NCI-H446 treated with DMSO at 0.1 percent for 48 hours (cell line): ENCODE measurements at places on chromosomes 6 and 20.
A peak's percentile ranks its signal among the peaks of the same experiment; 100 is the strongest.

DNA sequence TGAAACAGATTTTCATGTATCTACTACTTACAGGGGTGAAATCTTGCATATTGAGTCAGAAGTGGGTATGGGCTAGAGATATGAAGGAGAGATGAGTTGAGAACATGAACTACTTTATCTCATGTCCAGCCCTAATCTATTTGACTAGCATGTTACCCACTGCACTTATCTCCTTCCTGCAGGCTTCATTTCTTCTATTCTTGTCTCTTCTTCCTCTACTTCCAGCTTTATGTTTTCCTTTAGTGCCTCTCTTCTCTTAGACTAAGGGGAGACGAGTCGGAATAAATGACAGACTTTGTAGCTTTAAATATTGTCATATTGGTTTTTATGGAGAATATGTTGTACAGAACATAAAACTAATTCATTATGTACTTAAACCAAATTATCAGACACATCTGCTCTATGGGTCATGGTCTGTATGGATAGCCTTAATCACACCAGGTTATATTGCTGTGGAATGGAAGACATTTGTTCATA, 5.3 kb downstream of the RAB32 start:
- DNase-seq: no peak

GRCh38 chr6:125379174-125379573, 77.4 kb upstream of the HDDC2 start:
- no peak for DNase-seq

DNA sequence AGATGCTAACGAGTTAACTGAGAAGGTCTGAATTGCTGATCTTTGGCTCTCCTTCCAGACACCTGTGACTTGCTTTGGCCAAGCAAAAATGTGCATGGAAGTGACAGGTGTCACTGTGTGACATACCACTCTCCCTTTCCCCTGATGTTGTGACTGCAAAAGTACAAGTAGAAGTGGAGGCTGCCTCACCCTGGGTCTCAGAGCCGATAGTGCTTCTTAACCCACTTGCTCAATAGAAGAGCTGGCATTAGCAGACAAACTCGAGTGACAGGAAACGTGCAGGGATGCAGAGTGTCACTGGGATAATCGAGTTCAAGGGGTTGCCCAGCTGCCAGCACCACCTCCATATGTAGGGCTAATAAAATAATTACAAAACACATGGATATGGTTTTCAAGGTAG, 16.4 kb upstream of the SPO11 start:
- DNase-seq: no peak

GRCh38 chr6:71139249-71139648, 149.4 kb upstream of the OGFRL1 start:
- no peak for DNase-seq

- no peak for DNase-seq
Observed at GRCh38 chr20:52016022-52016421, 175.6 kb downstream of the ZFP64 start.

DNA sequence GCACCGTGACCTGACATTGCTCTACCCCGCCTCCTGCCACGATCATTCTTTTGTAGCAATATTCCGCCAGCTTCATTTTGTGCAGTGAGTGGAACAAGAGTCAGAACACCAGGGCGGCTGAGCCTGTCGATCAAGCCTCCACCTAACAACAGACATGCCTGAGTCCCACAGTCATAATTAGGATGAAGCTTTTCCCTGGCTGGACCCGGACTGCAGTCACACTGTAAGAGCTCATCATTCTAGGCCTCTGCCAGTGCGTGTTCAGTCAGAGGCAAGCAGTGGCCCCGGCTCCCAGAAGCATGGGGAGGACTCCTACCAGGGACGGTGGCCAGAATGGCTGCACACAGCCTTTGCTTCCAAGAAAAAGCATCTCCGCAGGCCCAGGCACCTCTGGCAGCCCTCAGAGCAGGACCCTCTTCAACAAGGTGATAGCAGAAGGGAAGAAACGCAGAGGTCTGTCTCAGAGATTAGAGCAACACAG, 23.2 kb upstream of the UNC93A start:
- DNase-seq: no peak

GRCh38 chr6:36597775-36598174, 3.6 kb downstream of the SRSF3 start:
- no peak for DNase-seq

- peak; percentile 93 for DNase-seq
Observed at GRCh38 chr20:24720957-24721356, 228.1 kb upstream of the CST7 start.

- no peak for DNase-seq
Observed at GRCh38 chr6:53031281-53031680, 33.9 kb upstream of the FBXO9 start.

DNA sequence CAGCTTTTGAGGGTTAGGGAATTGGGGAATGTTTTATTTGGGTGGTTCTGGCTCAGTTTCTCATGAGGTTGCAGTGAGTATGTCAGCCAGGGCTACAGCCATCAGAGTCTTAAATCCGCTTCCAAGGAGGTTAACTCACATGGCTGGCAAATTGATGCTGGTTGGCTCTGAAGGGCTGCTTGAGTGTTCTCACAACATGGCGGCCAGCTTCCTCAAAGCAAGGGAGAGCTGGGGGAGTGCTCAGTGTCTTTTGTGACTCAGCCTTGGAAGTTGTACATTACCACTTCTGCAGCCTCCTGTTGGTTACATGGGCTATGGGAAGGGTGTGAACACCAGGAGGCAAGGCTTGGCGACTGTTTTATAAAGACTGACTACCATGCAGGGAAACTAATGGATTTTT, 17.8 kb upstream of the PPP1R3G start:
- DNase-seq: no peak

- DNase-seq: peak; percentile 41
Observed at GRCh38 chr6:133131621-133132465, 109.3 kb upstream of the EYA4 start.

DNA sequence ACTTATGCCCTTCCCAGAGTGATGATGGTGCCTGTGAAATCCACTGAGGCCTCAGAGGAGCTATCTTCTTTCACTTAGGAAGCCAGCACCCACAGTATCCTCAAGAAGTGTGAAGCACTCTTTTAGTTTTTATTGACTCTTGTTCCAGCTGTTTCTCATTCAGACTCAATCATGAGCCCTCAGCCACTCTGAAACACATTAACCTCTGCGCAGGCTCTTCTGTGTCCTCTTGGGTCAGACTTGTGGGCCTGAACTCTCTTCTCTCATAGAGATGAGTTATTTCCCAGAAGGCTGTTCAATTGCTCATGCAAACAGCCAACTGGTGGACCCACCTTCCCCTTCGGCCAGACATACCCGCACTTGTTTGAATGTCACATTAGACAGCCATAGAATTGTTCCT, 27.8 kb upstream of the PREP start:
- no peak for DNase-seq

GRCh38 chr20:35555951-35556645, 14.2 kb downstream of the ERGIC3 start:
- no peak for DNase-seq
